Stimulated activated CD8-positive, alpha-beta memory T cell treated with anti-CD3 and anti-CD28 coated beads, Interleukin-2, amount 100 ng/mL, for 48 hours (primary cell): ENCODE measurements at places on chromosomes 1 and 21.

DNA sequence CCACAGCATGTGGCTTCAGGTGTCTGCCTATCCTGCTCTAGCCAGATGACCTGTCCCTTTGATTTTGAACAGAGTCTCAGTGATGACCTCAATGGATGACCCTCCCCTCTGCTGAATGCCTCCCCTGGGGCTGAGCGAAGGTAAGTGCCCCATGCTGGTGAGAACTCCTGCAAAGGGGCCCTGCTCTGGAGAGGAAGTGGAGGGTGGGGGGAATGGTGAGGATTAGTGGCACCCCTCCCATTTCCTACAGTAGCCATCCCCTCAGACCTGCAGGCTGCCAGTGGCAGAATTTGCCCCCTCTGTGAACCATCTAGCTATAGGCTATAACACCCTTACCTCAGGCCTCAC lies 3.7 kb upstream of the PMVK start:
- DNase-seq = no peak

GRCh38 chr1:203672346-203672745 lies 45.7 kb downstream of the ATP2B4 start:
- DNase-seq = no peak

- no peak for DNase-seq
Observed at GRCh38 chr1:30299393-30299792, 424.0 kb downstream of the MATN1 start.

GRCh38 chr1:112358061-112358770 lies 37.8 kb upstream of the CTTNBP2NL start:
- DNase-seq = no peak

DNA sequence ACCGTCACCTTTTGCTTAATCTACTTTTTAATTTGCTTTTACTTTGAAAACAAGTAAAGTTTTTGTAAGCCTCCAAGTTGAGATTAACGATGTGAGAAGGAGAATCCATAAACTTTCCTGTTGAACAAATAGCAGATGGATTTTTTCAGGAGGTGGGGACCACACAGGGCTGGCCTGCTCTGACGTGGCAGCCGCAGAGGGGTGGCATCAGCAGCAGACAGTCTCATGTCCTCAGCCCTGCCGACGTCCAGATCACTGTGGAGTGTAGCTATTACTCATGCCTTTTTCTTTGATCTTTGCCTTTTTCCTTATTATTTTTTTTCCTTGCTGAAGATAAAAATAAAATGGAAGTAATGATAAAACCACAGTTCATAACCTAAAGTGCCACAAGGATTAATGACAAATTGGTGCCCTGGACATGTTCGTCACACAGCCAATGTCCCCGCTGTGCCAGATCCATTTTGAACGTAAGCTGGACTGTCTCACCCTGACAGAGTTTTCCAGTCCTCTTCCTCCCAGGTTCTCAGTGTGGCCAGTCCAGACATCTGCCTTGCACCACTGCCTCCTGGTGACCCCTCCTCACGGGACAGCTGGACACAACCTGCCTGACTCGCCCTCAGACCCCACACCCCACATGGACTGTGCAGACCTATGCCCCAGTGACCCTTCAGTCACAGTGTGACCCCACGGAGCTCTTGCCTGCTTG lies 15.4 kb upstream of the ZBTB21 start:
- DNase-seq = no peak

DNA sequence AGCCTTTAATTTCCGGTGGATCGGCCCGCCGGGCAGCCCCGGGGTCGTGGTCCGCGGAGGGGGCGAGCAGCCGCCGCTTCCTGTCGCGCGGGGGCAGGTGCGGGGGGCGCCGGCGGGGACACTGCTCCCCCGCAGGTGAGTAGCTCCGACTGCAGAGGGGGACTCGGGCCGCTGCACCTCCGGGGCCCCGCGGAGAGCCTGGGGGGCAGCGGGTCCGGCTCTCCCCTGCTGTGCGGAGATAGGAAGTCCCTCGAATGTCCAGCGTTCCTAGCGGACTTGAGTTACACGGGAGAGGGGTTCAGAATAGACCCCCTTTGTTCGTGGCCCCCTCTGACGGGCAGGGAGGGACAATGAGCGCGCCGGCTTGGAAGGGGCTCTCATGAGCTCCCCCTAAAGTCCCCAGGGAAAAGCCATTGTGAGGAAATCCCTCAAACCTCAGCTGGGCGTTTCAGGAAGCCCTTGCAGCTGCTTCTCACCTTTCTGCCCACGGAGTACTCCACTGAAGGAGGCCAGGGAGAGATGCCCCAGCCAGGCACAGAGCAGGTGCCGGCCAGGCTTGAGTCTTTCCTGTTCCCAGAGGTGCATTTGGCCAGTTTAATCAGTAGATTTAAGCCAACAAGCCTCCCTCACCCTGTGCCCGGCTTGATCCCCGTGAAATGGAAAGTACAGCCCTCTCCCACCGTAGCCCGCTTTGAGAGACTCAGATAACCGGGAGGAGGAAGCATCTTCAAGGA lies 925 bp downstream of the PDE9A start:
- DNase-seq = no peak

DNA sequence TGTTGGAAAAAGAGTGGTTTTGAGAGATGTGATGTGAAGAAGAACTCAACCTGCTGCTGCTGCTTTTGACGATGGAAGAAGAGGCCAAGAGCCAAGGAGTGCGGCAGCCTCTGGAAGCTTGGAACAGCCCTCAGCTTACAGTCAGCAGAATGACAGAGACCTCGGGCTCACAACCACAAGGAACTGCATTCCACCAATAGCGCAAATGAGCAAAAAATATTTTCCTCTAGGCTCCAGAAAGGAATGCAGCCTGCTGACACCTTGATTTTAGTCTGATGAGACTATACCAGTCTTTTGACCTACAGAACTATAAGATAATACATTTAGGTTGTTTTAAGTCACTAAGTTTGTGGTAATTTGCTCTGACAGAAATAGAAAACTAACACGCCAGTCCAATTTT lies 10.2 kb downstream of the SDHB start:
- DNase-seq = no peak

DNA sequence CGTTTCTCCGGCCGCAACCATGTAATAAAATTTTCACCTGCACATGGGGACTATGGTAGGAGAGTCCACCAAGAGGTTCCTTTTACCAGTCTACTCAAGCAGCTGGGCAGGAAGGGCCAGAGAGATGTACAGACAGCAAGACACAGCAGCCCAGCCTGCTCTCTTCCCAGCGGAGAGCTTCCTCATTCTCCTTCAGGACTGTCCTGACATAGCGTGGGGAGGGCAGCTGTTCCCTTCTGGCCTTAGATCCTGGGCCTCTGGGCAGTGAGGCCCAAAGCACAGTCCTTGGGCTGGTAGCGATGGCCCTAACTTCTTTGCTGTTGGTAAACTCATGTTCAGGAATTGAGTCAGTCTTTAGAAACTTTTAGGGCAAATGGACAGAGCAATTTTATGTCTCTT lies 89.1 kb downstream of the BCAR3 start:
- DNase-seq = no peak

GRCh38 chr1:1259119-1259488 lies 12.6 kb upstream of the C1QTNF12 start:
- no peak for DNase-seq

DNA sequence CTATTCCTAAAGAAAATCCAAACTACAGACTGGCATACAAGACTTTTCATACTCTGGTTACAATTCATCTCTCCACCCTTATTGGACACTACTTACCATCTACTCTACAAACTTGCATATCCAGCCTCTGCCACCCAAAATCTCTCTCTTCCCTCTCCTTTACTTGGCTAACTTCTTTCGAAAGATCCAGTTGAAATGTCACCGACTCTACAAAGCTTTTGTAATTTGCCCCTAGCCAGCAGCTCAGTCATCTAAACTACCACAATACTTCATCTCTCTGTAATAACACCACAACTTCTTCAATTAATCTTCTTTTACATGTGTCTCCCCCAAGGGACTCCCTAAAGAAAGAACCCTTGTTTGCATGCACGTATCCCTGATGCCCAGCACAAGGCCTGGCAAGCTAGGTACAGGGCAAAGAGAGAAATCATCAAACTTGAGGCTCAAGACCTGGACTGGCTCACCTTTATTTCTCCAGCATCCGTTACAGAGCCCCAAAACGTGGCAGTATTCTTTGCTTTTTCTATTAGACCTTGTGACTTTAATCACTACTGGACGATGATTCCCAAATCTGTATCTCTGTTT lies 2.7 kb downstream of the ZBTB21 start:
- no peak for DNase-seq

DNA sequence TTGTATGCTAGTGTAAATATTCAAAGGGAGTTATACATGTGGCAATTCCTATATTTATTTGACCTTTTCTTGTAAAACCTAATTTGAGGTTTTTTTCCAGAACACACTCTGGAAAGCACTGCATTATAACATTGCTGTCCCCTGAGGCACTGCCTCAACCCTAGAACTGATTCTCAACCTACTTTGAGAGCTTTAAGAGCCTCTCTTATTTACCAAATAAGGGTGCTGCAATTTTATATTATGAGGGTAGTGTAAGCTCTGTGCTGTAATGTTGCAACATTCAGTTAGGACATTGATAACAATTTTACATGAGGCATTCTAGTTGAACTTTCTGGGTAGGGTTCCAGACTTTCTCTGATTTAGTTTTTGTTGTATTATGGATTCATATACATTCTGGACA lies 302.2 kb upstream of the DEPDC1 start:
- DNase-seq = no peak

DNA sequence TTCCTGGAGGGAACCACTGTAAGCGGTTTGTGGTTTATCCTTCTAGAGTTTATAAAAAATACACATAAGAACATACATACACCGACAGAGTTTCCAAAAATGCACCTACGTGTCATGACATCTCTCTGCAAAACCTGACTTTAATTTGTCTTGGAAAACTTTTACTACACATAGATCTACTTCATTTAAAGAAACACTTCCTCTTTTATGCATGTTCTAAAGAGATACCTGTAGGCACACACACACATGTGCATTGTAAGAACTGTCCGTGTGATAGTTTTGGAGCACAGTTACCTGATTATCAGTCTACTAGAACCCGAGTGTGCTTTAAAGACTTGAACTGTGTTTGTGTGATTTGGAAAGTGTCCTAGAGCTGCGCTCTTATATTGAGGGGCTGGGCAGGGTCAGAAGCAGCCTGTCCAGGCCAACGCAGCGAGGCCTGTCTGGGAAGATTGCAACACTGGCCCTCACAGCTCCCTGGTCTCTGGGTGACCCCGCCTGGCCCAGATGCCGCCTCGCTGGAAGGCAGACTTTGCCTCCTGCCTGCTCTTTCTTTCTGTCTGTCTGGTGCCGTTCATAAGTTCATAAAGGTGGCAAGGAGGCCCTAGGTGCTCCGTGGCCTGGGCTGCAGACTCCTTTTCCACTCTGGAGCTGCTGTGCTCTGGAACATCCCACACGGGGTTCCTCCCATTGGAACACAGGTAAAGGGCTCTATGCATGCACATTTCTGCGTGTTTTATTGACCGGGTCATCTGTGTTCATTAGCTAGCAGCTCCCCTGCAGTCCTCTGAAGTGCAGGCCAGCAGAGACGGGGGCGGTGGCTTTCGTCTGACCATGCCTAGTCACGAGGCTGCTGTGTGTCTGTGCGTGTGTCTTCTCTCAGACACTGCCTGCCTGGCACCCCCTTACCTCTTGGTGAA lies 46.3 kb downstream of the AGPAT3 start:
- no peak for DNase-seq

DNA sequence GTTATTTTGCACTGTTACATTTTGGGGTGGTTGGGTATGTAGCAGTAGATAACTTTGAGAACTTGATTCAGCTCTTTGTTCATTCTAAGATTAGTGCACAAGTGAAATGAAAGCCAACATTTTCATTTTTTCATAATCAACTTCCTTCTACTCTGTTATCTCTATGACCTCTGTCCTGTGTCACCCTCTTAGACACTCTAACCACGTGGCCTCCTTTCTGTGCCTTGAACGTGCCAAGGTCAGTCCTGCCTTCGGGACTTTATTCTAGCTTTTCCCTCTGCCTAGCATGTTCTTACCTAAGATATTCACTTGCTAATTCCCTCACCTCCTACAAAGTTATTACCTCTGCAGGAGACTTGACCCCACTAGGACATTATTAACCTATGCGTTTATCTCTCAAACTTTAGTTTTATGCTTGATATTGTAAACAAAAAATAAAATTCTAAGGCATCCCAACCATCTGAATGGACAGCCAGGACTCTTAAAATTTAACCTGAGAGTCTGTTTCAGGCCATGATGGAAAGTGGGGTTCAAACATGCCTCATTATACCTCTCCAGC lies 19.2 kb upstream of the EDEM3 start:
- no peak for DNase-seq

DNA sequence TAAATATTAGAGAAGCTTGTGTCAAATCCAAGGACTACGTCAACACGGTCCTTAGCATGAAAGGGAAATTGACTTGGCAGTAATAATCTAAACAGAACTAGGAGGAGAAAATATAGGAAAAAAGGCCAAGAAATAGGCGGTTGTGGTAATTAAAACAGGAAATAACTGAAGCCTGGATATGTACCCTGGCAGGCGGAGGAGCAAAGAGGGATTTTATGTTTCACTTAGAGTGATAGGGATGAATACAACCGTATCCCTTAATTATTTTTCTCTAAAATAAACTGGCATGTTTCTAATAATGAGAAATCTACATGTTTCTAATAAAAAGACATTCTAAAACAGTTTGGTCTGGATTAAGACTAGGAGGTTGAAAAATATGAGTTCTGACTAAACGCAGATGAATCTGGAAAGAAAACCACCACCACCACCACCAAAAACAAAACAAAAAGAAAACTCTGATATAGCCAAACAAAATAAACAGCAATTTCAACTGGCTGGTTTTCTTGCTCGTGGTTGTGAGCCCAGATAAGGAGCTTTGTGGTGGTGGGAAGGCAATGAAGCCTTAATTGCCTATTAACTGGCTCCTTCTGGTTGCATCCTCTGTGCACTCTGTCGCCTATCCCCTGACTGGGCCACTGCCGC lies 334.2 kb upstream of the SNX7 start:
- no peak for DNase-seq

DNA sequence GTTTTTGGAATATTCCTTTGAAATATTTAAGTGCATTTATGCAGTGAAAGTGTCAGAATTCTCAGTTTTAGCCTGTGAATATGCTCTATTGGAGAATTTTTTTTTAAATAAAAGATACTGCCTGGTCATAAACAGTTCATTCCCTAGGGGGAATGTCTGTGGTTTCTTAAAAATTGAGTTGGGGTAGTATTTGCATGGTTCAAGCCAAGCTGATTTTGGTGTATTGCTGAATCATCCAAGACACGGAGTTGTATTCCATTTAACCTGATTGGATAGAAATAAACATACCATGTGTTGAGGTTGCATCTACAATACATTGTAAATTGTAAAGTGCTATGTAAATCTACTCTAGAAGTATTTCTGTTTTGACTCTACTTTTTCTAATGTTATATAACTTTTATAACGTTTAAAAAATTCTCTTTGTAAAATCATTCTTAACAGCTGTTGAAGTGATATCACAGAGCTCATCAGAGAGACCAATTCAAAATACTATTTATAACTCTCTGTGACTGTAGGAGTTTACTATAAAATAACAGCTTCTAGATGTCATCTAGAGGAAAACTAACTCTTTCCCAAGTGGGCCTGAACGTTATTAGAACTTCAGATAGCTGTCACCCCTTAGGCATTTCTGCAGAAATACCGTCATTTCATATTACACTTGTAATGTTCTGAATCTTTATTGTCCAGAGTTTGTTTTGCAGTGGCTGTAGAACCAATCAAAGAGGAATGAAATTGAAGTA lies 199.1 kb downstream of the USP25 start:
- DNase-seq = no peak
